Stimulated activated CD4-positive, alpha-beta T cell treated with anti-CD3 and anti-CD28 coated beads, TNF-alpha, amount 100 ng/mL, for 24 hours (primary cell): ENCODE measurements at places on chromosomes 5 and 9.

DNA sequence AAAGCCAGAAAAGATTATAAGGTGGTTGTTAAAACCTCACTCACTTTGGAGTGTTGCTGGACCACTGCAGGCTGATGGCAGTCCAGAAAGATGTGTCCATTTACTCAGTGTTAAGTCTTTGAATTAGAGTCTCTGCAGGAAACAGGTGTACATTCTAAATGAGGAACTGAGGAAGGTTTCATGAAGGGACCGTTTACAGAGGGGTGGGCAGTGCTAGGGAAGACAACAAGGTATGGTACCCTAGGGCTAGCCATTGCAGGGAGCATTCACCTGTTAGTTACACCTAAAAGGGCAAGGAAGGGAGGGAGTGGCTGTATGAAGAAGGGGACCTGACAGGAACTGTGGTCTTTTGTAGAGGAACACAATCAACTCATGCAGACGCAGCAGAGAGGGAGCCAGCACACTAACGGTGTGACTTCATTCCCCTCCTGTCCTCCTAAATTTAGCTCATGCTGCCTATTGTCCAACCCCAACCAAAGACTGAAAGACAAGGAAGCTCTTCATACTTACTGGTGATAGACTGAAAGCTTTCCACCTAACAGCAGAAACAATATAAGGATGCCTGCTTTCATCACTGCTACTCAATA, 32.2 kb upstream of the PAX5 start:
- DNase-seq = no peak

DNA sequence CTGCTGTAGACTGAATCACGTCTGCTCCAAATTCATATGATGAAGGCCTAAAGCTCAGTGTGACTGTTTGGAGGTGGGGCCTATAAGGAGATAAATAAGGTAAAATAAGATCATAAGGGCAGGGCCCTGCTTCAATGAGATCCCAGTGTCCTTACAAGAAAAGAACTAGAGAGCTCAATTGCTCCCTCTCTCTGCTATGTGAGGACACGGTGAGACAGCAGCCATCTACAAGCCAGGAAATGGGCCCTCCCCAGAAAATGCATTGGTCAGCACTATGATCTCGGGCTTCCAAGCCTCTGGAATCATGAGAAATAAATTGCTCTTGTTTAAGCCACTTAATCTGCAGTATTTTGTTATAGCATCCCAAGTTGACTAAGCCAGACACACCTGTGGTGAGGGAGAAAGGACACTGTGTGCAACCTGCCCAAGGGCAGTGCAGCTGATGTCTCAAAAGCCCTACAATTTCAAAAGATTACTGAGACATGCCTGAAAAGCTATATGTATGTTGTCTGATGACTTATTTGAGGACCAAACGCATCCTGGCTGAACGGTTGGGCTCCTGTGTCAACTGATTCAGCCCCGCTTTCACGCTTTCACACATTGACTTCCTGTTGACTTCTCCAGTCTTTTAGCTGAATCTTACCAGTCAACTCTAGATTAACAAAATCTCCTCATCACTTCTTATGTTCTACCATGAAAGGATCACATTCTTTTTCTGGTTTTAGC, 13.2 kb downstream of the GZMK start:
- peak; percentile 28 for DNase-seq

GRCh38 chr5:56272765-56273164, 39.6 kb upstream of the ANKRD55 start:
- DNase-seq = no peak

DNA sequence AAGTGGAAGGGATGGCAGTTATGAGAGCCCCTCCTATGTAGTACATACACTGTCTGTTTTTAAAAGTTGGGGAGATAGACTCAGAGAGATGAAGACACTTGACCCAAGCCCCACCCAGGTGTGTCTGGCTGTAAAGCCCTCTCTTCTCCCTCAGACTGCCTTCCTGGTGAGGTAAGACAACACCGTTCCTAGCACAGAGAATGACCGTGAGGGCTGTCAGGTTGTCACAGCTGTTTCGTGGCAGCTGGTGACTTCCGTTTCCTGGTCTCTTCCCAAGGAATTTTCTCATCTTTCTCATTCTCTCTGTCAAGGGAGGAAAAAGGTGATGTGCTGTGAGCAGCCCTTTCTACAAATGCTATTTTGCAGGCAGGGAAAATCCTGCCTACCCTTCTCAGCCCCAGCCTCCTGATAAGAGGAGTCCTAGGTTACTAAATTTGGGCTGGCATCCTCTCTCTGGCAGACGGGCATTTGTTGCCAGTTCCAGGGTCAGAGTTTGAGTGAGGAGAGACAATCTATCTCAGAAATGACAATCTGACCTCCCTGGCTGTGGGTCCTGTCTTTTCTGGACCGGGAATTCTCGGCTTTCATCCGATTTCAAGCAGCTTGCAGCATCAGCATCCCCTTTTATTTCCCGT, 263.5 kb upstream of the PANK3 start:
- no peak for DNase-seq

DNA sequence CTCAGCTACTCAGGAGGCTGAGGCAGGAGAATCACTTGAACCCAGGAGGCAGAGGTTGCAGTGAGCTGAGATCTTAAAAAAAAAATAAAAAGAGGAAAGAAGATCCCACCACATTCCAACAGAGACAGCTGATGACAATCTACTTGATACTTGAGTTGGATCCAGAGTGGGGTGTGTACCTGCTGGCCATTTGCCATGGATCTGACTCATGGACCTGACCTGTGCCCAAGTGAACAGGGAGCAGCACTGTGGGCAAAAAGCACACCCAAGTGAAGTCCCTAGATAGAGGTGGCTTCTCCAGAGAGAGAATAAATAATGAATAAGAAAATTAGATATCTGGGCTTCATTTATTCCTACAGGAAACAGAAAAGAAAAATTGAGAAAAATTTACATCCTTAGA, 81.2 kb upstream of the MIER3 start:
- DNase-seq = no peak

DNA sequence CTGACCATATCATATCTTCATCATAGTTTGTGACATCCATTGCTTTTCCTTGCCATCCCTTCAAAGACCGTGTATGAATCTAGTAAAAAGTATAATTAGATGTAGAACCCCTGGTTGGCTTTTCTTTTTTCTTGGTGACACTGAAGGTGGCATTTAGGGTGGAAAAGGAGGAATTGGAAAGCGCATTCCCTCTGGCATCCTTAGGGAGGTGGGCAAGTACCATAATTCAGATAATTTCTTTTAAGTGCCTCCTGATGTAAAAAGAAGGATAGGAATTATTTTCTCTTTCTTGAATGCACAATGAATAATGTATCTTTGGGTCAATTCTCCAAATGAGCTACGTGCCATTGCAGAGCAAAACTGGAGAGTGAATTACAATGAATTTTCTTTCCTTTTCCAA, 73.2 kb upstream of the SMARCA2 start:
- DNase-seq = no peak

DNA sequence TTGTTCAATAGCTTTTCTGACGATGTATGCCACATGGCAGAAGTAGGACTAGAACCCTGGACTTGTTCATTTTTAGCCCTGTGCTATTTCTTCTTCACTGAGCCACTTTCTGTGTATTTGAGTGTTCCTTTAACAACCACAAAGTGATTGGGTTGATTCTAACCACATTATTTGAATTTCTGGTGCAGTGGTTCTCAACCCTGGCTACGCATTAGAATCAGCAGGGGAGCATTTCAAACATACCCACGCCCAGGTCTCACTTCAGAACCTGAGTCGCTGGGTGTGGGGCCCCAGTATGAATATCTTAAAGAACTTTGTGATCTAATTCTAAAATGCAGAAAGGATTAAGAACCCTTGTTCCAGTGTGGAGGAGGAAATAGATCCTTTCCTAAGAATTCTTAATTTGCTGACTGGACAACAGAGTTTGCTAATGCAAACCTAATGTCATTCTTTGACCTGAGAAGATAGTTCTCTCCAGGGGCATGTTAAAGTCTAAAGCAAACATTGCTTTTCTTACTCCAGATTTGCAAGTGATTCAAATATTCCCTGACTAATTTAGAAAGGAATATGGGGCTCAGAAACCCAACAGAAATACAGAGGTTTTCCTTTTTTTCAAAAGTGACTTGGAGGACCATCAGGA, 75.4 kb upstream of the GDNF start:
- no peak for DNase-seq

GRCh38 chr5:6703806-6704205, 9.4 kb upstream of the TENT4A start:
- no peak for DNase-seq
